ENCODE measurements at places on chromosomes 4 and X.

DNA sequence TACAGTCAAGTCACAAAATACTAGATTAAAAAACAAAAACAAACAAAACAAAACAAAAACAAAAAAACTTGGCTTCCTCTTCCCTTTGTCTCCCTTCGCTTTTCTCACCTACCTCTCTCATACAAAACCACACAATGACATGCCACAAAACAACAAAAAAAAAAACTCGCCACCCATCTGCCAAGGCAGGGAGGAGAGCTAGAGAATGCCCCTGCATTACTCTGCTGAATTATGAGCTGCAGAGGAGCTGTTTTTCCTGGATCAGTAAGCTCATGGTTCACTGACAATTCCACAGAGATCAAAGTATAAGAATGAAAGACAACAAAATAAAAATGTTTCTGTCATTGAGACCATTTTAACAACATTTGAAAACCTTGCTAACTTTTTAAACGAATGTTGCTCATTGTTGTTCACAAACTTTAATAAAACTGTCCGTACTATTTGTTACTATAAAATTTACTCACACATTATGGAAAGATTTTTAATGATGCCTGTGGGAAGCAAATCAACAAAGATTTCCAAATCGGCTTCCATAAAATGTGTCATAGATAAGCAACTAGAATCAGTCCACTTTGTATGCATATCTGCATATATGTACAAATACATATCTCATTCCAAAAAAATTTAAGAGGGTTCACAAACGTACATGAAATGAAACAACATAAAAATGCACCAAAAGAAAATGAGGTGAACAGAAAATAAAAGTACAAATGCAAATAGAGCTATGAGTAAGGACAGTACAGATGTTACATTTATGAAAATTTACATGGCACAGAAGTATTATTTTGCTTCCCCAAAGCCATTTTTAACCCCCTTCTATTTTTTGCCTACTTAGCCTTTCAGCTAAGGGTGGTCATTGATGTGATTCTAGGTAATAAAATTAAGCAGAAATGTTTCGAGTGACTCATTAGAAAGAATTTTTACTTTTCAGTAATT is 252.4 kb upstream of the FAT4 start:
- no peak for DNase-seq

GRCh38 chr4:147498031-147498660 is 17.2 kb downstream of the EDNRA start:
- DNase-seq: no peak

- DNase-seq: no peak
These were observed 1535.8 kb upstream of the PCDH10 start for GRCh38 chr4:131613086-131613823.

- DNase-seq: no peak
These were observed 374.3 kb downstream of the PCDH7 start for GRCh38 chr4:31094474-31094873.

DNA sequence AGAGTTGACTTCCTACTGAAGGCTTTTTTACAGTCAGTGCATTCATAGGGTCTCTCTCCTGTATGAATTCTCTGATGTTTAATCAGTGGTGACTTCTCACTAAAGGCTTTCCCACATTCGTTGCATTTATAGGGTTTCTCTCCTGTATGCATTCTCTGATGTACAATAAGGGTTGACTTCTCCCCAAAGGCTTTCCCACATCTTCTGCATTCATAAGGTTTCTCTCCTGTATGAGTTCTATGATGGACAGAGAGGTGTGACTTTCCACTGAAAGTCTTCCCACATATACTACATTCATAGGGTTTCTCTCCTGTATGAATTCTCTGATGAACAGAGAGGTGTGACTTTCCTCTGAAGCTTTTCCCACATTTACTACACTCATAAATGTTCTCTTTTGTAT is 45.2 kb downstream of the ZNF674 start:
- DNase-seq: no peak

All from neural crest cell (in vitro differentiated cells).